ENCODE measurements at places on chromosomes 1 and 21. TPM values are rescaled to one million over a fixed set of nuclear protein-coding genes. Genes with fewer than 3 reads are reported as not detected.

- DNase-seq: no peak
Measured at GRCh38 chr1:96400089-96400488, 321.5 kb upstream of the PTBP2 start.

DNA sequence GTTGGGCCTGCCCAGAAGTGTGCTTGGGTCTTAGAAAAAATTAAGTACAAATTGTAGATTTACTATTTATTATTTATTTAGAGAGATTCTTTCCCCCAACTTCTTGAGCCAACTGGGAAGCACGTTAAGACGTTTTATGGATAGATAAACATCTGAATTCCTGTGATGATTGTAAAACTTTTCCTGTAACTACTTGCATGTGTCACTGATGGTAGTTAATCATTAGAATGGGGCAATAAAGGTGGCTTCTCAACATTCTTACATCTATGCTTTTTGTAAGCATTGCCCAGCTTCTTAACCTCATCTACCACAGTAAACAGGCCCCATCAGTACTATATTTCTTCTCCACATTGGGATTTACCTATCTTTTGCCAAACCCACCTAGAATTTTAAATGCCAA lies 559.8 kb downstream of the LMO4 start:
- DNase-seq: no peak

DNA sequence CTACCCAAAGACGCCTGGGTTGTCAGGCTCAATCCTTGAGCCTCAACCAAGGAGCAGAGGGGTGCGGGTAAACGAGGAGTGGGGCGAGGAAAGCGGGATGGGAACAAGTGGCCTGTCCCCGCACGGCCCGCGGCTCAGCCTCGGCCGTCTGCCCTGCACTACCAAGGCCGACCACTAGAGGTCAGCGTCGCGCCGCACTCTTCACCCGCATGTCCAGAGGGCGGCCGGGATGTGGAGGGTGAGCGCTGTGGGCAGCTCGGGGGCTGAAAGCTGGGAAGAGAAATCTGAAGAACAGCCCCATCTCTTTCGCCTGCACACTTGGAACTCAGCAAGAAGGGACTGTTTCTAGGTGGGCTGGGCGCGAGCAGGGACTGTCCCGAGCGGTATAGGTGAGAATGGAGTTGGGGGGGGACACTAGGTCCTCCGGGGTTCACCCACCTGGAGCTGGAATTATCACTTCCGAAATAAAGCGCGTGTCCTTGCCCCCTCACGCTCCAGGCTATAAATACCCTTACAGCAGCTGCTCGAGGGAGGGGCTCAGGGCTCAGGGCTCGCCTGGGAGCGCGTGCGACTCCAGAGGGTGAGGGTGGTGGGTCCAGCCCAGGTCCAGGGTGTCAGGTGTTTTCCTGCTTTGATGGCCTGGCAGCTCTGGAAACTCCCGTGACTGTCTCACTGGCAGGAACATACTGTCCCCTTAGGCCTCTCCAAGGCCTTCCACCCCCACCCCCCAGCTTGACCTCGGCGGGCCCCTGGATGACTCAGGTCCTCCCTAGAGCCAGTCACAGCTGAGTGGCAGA lies 9.8 kb downstream of the SLC30A2 start:
- no peak for DNase-seq

DNA sequence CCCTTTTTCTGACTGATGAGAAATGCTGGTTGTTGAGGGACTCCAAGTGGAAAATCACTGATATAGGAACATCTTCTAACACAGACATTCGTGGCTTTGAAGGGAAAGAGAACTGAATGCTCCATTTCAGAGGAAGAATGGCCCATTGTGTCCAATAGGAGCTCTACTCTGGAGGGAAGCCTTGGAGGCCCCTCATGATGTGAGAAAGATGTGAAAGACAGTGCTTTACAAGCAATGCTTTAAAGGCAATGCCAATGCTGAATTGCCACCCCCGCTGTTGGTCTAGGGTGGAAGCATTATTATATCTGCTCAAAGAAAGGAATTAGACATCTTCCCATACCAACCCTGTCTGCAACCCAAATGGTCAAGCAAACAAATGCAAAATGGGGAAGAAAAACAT lies 13.7 kb downstream of the NMNAT2 start:
- DNase-seq: no peak

Gene CD53
- polyA plus RNA-seq: 262 TPM
